ENCODE measurements at places on chromosomes 5 and 9.
A peak's percentile ranks its signal among the peaks of the same experiment; 100 is the strongest.

DNA sequence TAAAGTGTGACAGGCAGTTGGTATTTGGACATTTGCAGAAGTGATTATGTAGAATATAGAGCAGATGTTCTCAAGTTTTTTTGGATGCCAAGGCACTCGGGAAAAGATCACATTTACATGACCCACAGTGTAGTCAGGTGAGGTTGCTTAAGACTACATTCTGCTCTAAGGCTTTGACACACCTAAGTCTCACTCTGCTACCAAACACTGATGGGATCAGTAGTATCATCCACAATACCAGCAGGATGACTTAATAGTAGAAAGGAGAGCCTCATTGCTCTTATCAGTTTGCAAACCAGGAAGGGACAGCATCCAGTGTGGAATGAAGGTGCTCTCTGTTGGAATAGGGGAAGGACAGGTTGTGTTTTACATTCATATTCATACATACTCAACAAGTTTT lies 2.5 kb upstream of the SPATA31D1 start:
- DNase-seq, result no peak

DNA sequence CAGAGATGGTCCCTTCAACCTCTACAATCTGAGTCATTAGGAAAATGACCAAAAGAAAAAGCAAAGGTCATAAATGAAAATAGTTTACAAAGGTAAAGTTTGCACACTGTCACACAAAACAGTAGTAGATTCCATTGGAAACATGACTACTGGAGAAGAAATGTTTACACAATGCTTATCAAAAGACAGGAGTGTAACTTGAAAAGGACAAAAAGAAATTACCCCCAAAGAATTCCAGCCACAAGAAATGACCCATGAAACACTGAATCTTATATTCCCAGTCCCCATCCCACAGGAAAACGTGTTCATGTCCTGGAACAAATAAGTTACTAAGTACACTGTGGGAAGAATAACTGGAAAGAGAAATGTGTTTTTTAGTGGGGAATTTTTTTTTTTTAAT lies 385.1 kb downstream of the SEMA5A start:
- no peak for DNase-seq

DNA sequence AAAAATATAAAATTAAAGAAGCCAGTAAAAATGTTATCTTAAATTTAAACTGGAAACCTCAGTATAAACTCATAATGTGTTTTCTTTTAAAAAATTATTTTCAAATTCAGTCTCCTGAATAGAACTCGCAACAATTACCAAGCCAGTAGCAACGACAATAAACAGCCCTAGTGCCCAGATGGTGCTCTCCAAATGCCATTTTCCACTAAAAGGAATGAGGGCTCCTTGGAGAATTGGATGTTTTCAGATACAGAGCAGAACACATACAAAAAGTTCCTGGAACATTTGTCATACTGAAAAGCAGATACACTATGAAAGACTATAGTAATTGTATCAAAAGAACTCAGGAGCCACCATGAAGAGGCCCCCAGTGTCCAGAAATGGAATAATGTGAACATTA lies 97.4 kb downstream of the TMC1 start:
- no peak for DNase-seq

DNA sequence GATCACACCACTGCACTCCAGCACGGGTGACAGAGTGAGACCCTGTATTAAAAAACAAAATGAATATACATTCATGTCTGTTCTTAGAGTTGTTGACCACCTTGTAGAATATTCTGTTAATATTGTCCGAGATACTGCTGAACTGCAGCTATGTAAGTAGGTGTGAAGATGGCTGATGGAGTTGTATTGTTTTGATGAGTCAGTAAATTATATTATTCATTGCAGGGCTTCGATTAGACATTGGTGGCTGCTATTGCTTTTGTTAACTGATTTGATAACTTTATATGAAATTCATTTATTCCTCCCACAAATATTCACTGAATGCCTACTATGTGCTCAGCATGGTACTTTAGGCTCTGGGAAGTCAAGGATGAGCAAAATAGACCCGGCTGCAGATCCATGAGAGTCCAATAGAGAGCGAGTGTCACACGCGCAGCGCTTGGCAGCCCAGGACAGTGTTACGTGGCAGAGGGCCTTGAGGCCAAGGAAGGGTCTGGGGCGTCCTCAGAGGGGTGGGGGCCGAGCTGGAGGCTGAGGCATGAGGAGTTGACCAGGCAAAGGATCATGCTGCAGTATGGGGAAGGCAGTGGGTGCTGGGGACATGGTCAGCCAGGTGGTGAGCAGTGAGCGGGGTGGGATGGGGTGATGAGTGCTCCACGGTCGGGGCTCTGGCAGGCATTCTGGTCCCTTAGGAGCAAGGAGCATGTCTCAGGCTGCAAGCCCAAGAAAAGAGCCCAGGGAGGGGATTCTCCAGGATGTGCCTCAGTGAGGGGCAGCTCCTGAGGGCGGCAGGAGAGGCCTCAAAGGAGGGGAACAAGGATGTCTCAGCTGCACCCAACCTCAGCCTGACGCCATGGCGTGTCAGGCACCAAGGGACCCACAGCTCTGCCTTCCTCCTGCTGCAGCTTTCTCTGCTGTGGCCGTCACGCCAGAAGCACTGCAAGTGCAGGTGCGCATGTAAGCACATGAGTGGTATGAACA lies 243.5 kb downstream of the GADD45G start:
- DNase-seq, result no peak

GRCh38 chr9:101727612-101728524 lies 10.6 kb downstream of the GRIN3A start:
- no peak for DNase-seq

- no peak for DNase-seq
These were observed 177.6 kb downstream of the RFX3 start for GRCh38 chr9:3348169-3348568.

- DNase-seq, result no peak
These were observed 178.3 kb downstream of the DEPDC1B start for GRCh38 chr5:60521376-60522291.

- no peak for DNase-seq
These were observed 37.7 kb upstream of the MRPS30 start for GRCh38 chr5:44770780-44771717.

DNA sequence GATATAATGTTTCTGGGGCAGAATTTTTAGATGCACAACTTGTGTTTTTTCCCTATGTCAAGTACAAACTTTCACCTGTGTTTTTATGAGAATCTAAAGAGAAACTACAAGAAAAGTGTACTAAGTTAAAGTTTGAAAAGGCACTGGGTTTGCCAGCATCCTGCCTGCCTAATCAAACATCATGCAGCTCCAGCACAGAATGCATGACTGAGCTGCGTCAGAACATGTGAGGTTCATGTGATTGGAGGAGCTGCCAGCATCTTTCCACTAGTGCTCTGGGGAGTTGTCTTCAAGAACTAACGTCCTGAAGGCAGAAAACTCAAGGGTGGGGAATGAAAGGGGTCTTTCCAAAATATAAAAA lies 46.1 kb upstream of the RIC1 start:
- no peak for DNase-seq

DNA sequence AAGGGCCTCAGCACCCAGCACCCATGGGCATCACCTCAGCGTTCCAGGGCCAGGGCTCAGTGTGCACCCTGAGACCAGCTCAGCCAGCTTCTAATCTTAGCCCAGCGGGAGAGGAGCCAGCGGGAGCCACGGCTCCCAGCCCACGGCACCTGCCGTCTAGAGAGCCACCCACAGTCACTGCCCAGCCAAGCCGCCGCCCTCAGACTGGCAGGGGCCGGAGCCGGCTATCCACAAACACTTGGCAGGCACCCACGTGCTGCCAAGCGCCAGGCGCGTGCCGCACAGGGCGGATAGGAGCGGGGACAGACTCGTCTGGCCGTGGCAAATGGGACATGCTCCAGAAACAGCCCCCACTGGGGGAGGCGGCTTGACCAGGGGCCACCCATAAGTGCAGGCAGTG lies 18.6 kb downstream of the BRD3 start:
- DNase-seq, result peak; percentile 79

DNA sequence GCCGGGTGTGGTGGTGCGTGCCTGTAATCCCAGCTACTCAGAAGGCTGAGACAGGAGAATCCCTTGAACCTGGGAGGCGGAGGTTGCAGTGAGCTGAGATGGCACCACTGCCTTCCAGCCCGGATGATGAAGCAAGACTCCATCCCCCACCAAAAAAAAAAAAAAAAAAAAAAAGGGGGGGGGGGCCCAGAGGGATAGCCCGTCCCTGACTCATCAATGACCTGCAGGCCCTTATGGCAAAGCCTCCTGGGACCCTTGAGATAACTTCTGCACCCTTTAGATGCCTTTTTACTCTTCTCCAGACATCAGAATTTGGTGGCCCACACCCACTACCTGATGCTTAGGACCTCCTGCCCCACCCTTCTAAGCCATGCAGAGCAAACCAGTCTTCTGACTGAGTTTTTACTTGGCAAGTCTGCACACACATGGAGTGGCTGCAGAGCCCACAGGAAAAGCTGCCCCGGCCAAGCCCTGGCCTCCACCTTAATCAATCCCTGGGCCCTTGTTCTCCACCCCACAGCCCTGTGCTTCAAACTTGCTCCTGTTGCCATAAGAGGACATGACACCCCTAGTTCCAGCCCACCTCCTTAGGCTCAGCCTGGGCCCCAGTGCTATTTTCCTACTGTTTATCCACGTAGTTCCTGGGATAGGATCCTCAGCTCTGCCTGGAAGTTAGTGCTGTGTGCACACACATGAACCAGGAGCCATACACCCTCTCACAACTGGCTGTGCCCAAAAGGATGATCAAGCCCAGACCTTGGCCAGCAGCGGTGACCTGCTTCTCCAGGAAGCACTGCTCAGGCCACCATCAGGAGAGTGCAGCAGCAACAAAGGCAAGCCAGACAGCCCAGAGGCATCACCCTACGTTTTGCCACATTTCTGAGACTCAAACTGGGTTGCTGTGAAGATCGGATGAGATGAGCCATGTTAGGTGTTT lies 5.1 kb downstream of the MGAT1 start:
- DNase-seq, result no peak

GRCh38 chr5:119342406-119342805 lies 13.4 kb upstream of the TNFAIP8 start:
- DNase-seq, result no peak
